A549 (cell line): ENCODE measurements at places on chromosomes 11 and 22.

DNA sequence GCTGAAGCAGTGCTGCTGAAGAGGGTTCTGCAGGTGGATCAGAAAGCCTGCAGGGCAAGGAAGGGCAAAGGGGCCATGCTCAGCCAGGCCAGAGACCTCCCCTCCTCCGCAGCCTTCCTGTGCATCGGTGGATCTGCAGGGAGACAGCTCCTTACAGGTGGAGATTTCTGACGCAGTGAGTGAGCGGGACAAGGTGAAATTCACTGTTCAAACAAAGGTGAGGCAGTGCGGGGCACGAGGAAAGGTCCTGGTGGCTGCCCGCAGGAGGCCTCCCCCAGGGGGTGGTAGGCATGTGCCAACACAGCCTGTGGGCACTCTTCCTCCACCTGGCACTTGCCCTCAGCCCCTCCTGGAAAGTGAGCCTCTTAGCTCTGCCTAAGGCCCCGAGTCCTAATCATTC lies 8.6 kb downstream of the CFL1 start:
- no peak for DNase-seq

DNA sequence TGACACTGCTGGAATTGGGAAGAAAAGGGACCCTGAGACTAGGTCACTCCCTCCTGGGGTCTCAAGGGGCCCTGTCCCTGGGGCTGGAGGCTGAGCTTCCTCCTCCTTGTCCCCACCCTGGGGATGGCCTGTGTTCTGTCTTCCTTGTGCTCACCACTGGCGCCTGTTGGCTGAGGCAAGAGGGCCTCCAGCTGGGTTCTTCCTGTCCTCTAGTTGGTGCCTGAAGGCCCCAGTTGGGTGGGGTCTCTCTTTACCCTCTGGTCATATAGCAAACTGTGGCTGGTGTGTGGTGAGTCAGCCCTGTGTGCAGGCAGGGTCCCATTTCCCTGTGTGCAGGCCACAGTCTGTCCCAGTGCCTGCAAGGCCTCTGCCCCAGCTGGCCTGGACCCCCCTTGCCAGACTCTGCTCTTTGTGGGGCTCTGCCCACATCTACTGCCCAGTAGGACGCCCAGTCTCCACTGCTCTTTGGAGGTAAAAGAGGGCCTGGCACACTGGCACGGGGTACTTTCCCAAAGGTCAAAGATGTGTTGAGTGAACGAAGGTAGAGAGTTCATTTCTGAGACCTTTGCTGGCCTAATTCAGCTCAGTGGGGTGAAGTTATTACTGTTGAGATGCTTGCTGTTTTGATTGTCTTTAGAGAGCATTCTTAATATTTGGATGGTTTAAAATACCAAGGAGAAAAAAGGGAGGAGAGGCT lies 55.1 kb upstream of the CLDN5 start:
- DNase-seq, result no peak

GRCh38 chr11:69541001-69541285 lies 59.5 kb downstream of the LINC01488 start:
- DNase-seq, result no peak

GRCh38 chr11:4459500-4459899 lies 10.4 kb downstream of the OR52K2 start:
- DNase-seq, result no peak

DNA sequence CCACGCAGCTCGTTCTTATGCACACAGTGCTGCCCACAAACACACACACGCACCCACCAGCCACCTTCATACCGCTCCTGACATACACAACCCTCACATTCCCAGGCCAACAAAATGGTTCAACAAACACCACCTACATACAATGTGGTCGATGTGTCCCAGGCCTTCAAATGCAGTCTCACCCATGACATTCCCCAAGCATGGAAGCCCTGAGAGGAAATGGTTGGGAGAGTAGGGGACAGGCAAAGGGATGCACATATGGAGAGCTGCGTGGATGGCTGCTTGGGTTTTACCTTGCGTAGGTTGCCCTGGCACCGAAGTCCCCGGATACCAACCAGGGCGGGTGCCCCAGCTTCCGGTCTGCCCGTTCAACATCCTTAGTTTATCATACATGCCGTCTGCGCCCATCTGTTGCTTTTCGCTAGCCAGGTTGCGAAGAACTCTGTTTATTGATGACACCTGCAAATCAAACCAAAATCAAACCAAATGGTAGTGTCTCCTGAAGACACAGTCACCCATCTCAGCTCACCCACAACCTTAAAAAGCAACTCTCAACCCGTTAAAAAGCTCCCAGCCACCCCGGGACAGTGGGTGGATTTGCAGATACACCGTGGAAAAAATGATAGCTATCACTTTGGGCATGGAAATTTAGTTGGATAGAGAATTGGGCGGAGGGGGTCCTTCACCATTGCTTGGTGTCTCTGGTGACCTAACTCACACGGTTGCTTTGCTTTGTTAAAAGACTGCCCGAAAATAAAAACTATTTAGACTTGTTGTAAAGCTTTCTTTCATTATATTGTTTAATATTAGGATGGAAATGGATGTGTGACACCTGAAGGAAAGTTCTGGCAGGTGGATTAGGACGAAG lies 10.5 kb downstream of the PAX6 start:
- no peak for DNase-seq

DNA sequence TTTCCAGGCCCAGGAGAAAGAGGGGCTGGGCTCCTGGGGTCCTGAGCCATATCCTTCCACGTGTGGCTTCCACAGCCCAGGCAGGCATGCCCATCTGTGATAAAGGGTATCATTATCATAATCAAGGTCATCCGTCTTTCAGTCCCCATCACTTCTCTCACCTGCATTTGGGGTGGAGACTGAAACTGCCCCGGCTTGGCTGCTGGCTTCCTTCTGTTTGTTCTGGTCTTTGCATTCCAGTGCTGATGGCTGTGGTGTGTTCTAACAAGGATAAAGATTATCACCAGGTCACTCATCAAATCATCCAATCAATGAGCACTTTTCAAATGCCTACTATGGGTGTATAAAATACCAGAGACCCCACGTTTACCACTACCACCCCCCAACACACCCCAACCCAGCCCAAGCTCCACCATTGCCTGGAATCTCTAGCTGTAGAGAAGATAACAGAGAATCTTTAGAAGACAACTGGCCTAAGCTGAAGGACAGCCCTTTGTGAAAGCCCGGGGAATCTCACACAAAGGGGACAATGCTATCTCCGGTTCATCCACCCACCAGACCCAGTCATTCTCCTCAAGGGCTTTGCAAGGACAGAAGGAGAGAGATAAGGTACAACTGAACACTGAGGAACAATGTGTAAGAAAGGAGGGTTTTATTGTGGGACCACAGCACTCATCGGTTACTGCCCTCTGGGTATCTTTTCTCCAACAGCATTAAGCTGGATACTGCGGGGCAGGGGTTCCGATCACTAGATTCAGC lies 54.9 kb downstream of the AHNAK start:
- no peak for DNase-seq

GRCh38 chr11:28476864-28477263 lies 368.7 kb downstream of the METTL15 start:
- no peak for DNase-seq

- no peak for DNase-seq
Measured at GRCh38 chr11:16434036-16434435, 77.7 kb upstream of the SOX6 start.

GRCh38 chr22:44597616-44598015 lies 99.6 kb upstream of the RTL6 start:
- no peak for DNase-seq

DNA sequence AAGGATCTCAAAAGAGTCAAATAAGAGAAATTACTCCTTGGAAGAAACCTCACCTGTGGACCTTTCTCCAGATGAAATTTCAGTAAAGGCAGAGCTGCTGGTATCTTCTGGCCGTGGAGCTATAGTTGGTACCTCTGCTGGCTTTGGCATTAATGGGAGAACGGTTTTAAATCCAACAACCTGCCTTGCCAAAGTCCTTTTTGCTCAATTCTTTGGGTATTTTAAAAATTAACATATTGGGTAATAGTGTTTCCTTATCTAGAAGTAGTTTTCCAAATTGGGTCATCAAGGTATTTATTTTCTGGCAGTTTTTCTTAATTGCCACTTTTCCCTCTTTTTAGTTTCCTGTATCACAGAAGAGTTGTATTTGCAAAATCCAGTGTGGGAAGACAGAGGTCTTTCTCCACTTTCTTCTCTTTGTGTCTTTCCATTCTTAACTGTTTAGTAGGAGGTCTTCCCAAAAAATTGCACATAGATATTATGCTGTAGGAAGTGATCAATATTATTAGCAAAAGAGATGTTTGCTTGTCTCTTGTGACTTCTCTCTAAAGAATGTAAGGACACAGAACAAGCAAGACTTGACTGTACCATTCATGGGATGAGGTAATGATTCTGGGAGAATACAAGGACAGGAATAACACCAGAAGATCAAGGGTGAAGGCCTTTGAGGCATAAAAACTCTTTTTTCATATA lies at the start of gene SAA4:
TSS of gene SAA4 (minus strand) at position 139 of the 693 bp plus-strand sequence. CDS start 876 bp downstream, outside the sequence.
- no peak for DNase-seq

DNA sequence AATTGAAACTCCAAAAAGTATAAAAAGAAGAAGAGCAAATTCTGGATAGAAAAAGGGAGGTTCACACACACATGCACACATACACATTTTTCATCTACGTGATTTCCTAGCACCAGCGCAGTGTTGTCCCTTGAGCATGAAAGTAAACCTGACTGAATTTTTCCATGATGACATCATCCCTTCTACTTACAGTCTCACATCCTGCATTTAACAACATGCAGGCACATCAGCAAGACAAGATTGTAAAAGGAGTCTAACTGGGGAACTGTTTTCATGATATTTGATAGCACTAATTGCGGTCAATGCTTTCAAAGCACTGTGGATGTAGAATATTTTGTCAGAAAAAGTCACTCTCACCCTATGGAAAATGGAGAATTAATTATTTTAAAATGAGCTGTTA lies 36.6 kb downstream of the GAS2 start:
- peak; percentile 50 for DNase-seq

- DNase-seq, result no peak
Measured at GRCh38 chr11:94560834-94561233, 6.3 kb upstream of the PIWIL4 start.

DNA sequence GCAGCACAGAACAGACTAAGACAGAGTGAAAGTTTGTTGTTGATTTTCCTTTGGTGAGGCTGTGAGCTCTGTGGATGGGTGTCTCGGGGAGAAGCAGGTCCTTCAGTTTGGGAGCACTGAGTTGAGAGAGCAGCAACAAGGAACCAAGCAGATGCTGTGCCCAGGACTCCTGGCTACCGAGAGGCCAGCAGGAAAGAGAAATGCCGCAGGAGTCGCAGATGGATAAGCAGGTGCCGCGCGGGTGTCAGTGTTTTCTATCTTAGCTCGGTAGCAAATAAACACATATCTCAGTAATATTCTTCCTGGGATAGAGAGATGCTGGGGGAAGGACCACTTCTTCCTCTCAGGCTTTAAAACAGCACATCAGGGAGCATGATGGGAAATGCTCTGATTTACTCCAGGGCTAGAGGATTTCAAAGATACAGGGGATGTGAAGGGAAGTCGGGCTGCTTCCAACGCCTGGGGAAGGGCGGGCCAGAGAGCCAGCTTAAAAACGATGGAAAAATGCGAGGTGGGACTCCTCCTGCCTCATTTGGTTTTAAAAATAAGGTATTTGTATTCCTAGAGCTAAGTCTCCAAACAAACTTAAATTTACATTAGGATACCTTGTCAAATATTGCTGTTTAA lies 470.7 kb upstream of the B3GAT1 start:
- DNase-seq, result no peak

GRCh38 chr11:73729594-73730206 lies 31.2 kb downstream of the RAB6A start:
- peak; percentile 36 for DNase-seq

- DNase-seq, result no peak
Measured at GRCh38 chr11:106957030-106957482, 61.2 kb downstream of the GUCY1A2 start.

- DNase-seq, result no peak
Measured at GRCh38 chr11:103587901-103588788, 448.3 kb upstream of the DDI1 start.

GRCh38 chr11:62710001-62710345 lies 2.5 kb downstream of the GNG3 start:
- no peak for DNase-seq
